ENCODE measurements at places on chromosomes 6 and 20.

GRCh38 chr20:41393705-41394066 lies 27.1 kb upstream of the EMILIN3 start:
- DNase-seq = no peak

GRCh38 chr20:60053818-60054190 lies 95.6 kb downstream of the CDH26 start:
- no peak for DNase-seq

GRCh38 chr20:17806739-17807441 lies 107.1 kb downstream of the BANF2 start:
- no peak for DNase-seq

- DNase-seq = no peak
Measured at GRCh38 chr6:35209622-35210247, 4.0 kb upstream of the SCUBE3 start.

DNA sequence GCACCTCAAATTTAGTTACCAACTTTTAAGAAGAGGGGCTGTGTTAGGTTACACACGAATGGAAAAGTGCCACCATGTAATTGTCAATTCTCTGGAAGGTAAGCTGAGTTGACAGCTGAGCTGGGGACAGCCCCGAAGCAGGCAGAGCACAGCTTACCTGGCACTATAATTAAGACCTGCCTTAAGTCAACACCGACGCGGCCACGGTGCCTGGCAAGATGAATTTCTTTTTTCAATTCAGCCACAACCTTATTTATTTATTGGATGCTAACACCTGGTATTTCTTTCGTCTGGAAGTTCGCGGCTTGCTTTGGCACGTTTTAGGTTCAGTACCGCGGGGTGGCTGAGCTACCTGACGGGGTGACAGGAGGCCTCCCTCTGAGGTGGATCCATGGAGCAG lies 40.6 kb upstream of the NFATC2 start:
- no peak for DNase-seq

- DNase-seq = no peak
Measured at GRCh38 chr6:166598441-166599138, 12.1 kb upstream of the RAMACL start.

GRCh38 chr6:5876076-5876475 lies 130.6 kb downstream of the NRN1 start:
- DNase-seq = no peak

DNA sequence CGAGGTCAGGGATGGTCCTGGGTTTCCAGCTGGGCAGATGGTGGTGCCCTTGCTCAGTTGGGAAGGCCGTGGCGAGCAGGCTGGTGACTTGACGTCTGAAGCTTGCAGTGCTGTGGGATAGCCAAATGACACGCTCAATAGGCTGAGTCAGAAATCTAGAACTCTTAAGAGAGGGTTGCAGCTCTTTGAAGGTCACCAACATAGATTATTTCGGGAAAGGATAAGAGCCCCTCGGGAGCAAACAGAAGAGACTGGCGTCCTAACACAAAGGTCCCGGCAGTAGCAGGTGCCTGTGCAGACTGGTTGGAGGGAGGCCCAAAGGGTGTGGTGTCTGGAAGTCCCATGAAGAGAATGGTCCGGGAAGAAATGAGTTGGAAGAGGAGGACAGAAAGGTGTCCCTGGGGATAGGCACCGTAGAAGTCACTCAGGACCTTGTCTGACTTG lies 18.4 kb downstream of the PKIG start:
- no peak for DNase-seq

All from CD4-positive, alpha-beta T cell treated with Interleukin-2 at 100 ng/mL for 4 hours (primary cell).